ENCODE measurements at places on chromosomes 7 and 10.

DNA sequence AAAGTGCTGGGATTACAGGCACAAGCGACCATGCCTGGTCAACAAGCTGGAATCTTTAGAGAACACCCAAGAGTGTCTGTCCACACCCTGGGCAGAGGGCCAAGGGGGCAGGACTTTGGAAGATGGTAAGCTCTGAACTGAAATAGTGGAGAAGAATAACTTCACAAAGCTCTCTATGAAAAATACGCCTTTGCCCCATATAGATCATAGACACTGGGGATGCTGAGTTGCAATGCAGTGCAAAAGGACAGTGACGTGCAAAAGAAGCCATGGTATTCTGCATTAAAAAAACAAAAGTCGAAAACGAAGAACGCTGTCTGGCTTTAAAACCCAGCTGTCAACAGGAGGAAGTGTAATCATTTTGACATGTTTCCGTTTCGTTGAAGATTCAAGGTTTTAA, 353.6 kb downstream of the CALN1 start:
- H3K27ac ChIP-seq = no peak overlapping the region
- no peak overlapping the region for H3K4me3 ChIP-seq
- DNase-seq = no peak
- H3K27me3 ChIP-seq = no peaks in the 10 kb centered on the region
- H3K36me3 ChIP-seq = no peaks in the 10 kb centered on the region

DNA sequence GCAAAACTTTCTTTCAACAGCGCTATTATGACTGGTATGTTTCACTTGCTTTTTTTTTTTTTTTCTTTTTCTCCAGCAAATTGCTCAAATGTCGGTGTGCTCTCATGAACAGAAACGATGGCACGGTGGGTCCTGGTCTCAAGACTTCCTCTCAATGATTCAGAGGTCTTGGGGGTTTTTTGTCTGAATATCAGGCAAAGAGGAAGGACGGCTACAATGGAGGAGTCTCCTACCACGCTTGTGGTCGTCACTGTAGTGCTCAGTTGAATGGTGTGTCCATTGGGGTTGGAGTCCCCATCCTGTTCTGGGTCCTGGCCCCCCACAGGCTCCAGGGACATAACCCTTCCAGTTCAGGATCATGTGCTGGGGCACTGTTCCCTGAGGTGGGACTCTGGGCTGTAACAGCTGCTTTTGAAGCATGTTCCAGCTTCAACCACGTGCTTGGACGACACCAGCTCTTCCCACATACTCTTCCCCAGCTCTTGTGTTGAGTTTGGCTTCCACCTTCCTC, 266.7 kb upstream of the KLF6 start:
- H3K27ac ChIP-seq = no peak overlapping the region
- no peak for DNase-seq
- no peaks in the 10 kb centered on the region for H3K36me3 ChIP-seq
- H3K4me1 ChIP-seq = peaks cover 20% of the 10 kb centered on the region
- no peaks in the 10 kb centered on the region for H3K27me3 ChIP-seq

DNA sequence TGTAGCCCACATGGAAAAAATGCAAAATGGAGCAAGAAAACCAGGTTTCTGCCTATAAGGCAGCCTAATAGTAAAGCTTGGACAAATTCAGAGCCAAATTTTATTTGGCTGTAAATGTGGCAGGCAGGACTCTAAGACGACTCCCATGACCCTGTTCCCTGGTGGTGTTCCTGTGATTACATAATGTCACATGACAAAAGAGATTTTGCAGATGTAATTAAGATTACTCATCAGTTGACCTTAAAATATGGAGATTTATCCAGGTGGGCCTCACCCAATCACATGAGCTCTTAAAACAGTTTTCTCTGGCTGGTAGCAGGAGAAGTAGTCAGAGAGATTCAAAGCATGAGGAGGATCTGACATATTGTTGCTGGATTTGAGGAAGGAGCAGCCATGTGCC, 303.1 kb upstream of the IMMP2L start:
- H3K4me3 ChIP-seq = no peak overlapping the region
- H3K4me1 ChIP-seq = peaks cover 6% of the 10 kb centered on the region
- no peak for DNase-seq
- H3K27me3 ChIP-seq = no peaks in the 10 kb centered on the region
- H3K36me3 ChIP-seq = no peaks in the 10 kb centered on the region

GRCh38 chr7:130218806-130219620, 11.4 kb downstream of the SSMEM1 start:
- no peak overlapping the region for H3K4me3 ChIP-seq
- DNase-seq = no peak
- H3K36me3 ChIP-seq = no peaks in the 10 kb centered on the region
- no peak overlapping the region for H3K27ac ChIP-seq
- H3K4me1 ChIP-seq = no peaks in the 10 kb centered on the region

- no peaks in the 10 kb centered on the region for H3K4me1 ChIP-seq
- DNase-seq = no peak
- H3K4me3 ChIP-seq = no peak overlapping the region
- H3K27ac ChIP-seq = no peak overlapping the region
Observed at GRCh38 chr7:23964715-23965114, 254.7 kb downstream of the STK31 start.

DNA sequence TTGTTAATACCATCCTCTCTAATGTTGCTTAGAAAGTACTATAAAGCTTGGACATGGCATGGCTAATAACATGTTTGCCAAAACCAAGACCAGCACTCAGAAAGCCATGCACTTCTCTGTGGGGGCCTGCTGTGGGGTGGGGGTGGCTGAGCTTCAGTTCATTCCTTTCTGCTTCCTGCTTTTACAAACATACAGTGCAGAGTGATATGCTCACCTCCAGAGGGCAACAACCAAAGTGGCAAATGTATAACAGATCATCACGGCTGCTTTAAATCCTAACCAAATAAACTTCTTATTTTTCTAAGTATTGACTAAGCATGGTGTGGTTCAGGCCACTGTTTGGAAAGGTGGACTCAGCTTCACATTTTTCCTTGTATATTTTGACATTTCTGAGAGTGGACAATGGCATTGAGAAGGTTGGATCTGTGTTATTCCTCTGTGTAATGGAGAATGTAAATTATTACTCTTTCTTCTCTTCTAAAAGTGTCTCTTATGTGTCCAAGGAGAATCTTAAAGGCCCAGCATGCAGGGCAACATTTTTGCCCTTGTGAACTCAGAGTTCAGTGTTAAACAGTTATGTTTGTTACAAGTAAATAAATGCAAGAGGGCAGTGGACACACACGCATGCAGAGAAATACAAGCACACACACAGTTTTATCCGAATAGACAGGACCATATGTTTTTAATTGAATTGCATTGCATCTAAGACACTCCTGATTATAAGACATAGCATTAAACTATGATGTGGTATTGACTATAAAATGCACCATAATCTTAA, 186.1 kb downstream of the HERPUD2 start:
- no peak overlapping the region for H3K4me3 ChIP-seq
- H3K4me1 ChIP-seq = no peaks in the 10 kb centered on the region
- no peaks in the 10 kb centered on the region for H3K36me3 ChIP-seq
- H3K27me3 ChIP-seq = peaks cover 15% of the 10 kb centered on the region
- H3K27ac ChIP-seq = no peak overlapping the region

GRCh38 chr7:82162289-82162688, 281.3 kb downstream of the CACNA2D1 start:
- no peak overlapping the region for H3K4me3 ChIP-seq
- H3K27me3 ChIP-seq = no peaks in the 10 kb centered on the region
- no peak overlapping the region for H3K27ac ChIP-seq
- no peaks in the 10 kb centered on the region for H3K36me3 ChIP-seq

DNA sequence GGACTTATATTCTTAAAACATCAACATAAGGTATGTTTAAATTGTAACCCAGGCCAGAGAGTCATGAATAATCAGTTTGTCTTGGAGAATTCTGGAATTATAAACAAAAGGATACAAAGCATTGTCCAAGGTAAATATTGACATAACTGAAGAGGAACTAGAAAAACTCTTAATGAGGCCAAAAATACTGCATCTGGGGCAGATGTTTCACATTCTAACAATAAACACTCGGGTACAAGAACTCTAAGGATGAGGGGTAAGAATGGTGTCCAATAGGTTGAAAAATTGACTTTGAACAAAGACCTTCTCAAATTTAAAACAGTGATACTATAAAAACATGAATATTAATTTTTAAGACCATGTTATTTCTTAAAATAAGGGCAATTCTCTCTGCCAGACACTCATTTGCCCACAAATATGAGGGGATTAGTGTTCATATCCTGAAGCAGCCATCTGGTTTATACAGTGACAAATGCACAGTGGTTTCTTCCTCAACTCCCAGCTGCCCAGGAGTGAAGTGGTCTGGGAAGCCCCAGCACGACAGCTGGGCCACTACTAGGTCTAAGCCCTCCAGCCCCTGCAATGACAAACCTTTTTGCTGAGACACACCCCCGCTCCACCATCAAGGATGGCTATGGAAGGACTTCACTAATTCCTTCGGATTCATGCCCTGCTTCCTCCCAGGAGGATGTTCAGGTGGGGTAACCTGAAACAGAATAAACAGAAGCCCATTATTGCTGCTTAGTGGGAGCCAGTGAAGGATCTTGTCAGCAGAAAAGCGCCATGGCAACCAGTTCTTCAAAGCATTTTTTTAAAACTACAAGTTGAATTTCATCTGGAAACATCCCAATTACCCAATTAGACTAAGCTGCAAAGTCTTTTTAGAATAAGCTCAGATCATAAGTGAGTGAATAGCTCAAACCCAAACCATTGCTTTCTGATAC, 107.5 kb upstream of the ARID5B start:
- H3K27me3 ChIP-seq = peaks cover 2% of the 10 kb centered on the region
- peaks cover 66% of the 10 kb centered on the region for H3K4me1 ChIP-seq
- H3K27ac ChIP-seq = peak overlapping the region; percentile 74
- H3K4me3 ChIP-seq = peak overlapping the region; percentile 4

- peaks cover 12% of the 10 kb centered on the region for H3K27me3 ChIP-seq
- DNase-seq = no peak
- no peaks in the 10 kb centered on the region for H3K36me3 ChIP-seq
- H3K4me1 ChIP-seq = peaks cover 30% of the 10 kb centered on the region
- H3K4me3 ChIP-seq = no peak overlapping the region
- no peak overlapping the region for H3K27ac ChIP-seq
Observed at GRCh38 chr7:55589905-55590304, 17.6 kb upstream of the VOPP1 start.

DNA sequence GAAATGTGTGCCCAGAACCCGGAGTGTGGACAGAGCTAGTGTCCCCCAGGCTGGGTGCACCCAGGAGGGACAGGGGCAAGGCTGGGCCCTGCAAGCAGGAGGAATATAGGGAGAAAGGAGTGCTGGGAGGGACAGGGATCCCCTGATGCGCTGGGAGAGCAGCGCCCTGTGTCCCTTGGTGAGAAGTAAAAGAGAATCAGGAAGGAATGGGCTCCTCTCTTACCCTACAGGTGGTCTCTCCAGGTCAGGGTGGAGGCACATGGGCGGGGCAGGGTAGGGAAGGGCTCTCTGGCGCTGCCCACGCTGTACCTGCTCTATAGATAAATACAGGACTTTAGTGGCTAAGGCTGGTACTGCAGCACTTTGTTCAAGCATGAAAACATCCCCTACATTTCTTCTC, 753.8 kb downstream of the GRID1 start:
- DNase-seq = no peak
- no peaks in the 10 kb centered on the region for H3K27me3 ChIP-seq
- no peak overlapping the region for H3K27ac ChIP-seq
- H3K36me3 ChIP-seq = peaks cover 4% of the 10 kb centered on the region
- H3K4me3 ChIP-seq = no peak overlapping the region

GRCh38 chr10:83458611-83459010, 680.7 kb upstream of the GHITM start:
- H3K27me3 ChIP-seq = peaks cover 3% of the 10 kb centered on the region
- no peak overlapping the region for H3K4me3 ChIP-seq
- H3K36me3 ChIP-seq = no peaks in the 10 kb centered on the region
- no peaks in the 10 kb centered on the region for H3K4me1 ChIP-seq
- DNase-seq = no peak

GRCh38 chr7:156629873-156630272, 10.7 kb upstream of the RNF32 start:
- DNase-seq = no peak
- no peaks in the 10 kb centered on the region for H3K36me3 ChIP-seq
- H3K4me1 ChIP-seq = no peaks in the 10 kb centered on the region
- peaks cover 8% of the 10 kb centered on the region for H3K27me3 ChIP-seq
- H3K27ac ChIP-seq = no peak overlapping the region
- no peak overlapping the region for H3K4me3 ChIP-seq

GRCh38 chr10:64537112-64537511, 1015.9 kb downstream of the REEP3 start:
- no peaks in the 10 kb centered on the region for H3K4me1 ChIP-seq
- no peaks in the 10 kb centered on the region for H3K27me3 ChIP-seq
- no peak overlapping the region for H3K27ac ChIP-seq
- no peak overlapping the region for H3K4me3 ChIP-seq

DNA sequence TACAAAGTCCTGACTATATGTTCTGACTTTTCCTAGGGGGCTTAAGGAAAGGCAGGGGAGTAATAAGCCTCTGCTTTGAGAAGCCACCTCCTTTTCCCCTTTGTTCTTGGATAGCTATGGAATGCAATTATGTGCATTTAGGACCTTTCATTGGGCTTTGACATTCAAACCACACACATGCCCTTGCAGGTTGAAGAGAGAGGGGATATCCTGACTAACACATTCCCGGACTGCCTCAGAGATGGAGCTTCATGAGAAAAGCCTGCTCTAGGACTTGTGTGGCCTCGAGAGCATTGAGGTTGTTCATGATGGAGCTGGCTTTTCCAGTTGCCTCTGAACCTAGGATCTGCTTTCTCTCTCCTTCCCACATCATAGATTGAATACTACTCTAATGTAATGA, 694.5 kb downstream of the LRMDA start:
- H3K4me1 ChIP-seq = peaks cover 17% of the 10 kb centered on the region
- peaks cover 1% of the 10 kb centered on the region for H3K27me3 ChIP-seq
- no peak overlapping the region for H3K27ac ChIP-seq
- DNase-seq = no peak

- H3K4me1 ChIP-seq = peaks cover 5% of the 10 kb centered on the region
- H3K27ac ChIP-seq = no peak within 1 kb of the TSS
- peaks cover 30% of the 10 kb centered on the region for H3K27me3 ChIP-seq
- peak within 1 kb of the TSS; percentile 54 for H3K4me3 ChIP-seq
- no peak for DNase-seq
Observed at GRCh38 chr7:149773446-149774236, at the start of gene ZNF467. Gene ZNF467 (minus strand): TSS chr7:149773588. CDS start chr7:149771032, 2,556 bp downstream.

- no peak overlapping the region for H3K27ac ChIP-seq
- H3K4me1 ChIP-seq = peaks cover 16% of the 10 kb centered on the region
- no peak for DNase-seq
- H3K36me3 ChIP-seq = no peaks in the 10 kb centered on the region
Observed at GRCh38 chr10:34180749-34181148, 634.3 kb downstream of the PARD3 start.

DNA sequence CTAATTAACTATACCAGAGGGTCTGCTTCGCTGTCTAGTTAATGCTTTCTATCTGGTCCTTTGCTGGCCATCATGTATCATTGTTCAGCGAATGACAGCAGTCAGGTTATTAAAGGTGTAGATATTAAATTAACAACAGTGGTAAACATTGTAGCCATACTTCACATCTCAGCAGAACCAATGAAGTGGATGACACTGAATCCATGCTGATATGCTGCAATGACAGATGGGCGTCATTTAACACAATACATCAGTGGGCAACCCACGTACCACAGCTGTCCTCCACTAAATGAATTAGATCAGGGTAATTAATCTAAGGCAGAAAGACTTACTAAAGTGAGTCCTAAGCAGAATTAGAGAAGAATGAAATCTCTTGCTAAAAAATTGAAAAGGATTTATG, 767.2 kb downstream of the NXPH1 start:
- H3K36me3 ChIP-seq = no peaks in the 10 kb centered on the region
- no peaks in the 10 kb centered on the region for H3K27me3 ChIP-seq
- no peak overlapping the region for H3K27ac ChIP-seq
- H3K4me1 ChIP-seq = no peaks in the 10 kb centered on the region

- no peak overlapping the region for H3K27ac ChIP-seq
- H3K4me1 ChIP-seq = no peaks in the 10 kb centered on the region
- peaks cover 2% of the 10 kb centered on the region for H3K27me3 ChIP-seq
- no peak overlapping the region for H3K4me3 ChIP-seq
Observed at GRCh38 chr7:83487801-83488200, 161.1 kb downstream of the SEMA3E start.

Measured in HFFc6 (cell line).